ENCODE measurements at places on chromosomes 4 and X.

GRCh38 chr4:188911199-188911598, 772.0 kb downstream of the TRIML1 start:
- DNase-seq = no peak

GRCh38 chr4:2408976-2409375, 9.5 kb downstream of the ZFYVE28 start:
- DNase-seq = no peak

GRCh38 chrX:43238461-43238945, 417.6 kb upstream of the MAOA start:
- no peak for DNase-seq

DNA sequence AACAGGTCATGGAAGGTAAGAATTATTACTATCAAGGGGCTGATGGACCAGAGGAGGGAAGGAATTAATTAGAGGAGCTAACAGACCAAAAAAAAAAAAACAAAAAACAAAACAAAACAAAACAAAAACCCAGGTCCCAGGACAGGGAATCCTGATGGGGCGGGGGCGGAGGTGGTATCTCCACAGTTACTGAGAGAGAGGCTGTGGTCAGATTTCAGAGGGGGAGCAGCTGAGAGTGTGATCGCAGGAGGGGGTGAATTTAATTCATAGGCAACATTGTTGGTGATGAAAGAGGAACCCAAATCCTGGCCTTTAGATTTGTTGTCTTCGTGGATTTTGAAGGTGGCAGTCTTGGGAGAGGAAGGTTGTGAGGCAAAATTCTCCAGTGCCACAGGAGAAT, 389.4 kb downstream of the UNC5C start:
- no peak for DNase-seq

All from dermis blood vessel endothelial cell (primary cell).